Globus pallidus (tissue), 1 donor: ENCODE measurements at places on chromosomes 7 and 10.
A peak's percentile ranks its signal among the peaks of the same experiment; 100 is the strongest.

GRCh38 chr10:127737563-127738511, 852 bp downstream of the FOXI2 start:
- no peak for DNase-seq

DNA sequence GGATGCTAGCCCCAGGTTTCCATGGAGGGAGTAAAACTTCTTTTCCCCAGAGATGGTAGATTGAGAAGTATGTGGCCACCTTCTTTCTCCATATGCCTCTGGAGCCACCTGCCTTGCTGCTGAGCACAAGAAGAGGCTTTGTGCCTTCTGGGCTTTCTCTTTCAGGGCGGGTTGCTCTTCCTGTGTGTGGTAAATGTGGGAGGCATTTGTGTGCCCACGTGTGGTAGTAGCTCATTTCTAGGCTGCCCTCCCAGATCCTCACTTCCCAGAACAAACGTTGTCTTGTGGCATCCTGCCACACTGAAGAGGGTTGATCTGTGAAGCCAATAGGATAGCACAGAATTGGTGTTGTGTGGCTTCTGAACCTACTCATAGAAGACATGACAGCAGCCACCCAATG, 342.0 kb upstream of the PODXL start:
- DNase-seq = no peak

GRCh38 chr7:124893140-124893827, 36.3 kb downstream of the POT1 start:
- no peak for DNase-seq

- DNase-seq = no peak
Measured at GRCh38 chr7:1160670-1161021, 650 bp upstream of the ZFAND2A start.

GRCh38 chr10:71696628-71697326, 22.8 kb downstream of the C10orf105 start:
- no peak for DNase-seq

DNA sequence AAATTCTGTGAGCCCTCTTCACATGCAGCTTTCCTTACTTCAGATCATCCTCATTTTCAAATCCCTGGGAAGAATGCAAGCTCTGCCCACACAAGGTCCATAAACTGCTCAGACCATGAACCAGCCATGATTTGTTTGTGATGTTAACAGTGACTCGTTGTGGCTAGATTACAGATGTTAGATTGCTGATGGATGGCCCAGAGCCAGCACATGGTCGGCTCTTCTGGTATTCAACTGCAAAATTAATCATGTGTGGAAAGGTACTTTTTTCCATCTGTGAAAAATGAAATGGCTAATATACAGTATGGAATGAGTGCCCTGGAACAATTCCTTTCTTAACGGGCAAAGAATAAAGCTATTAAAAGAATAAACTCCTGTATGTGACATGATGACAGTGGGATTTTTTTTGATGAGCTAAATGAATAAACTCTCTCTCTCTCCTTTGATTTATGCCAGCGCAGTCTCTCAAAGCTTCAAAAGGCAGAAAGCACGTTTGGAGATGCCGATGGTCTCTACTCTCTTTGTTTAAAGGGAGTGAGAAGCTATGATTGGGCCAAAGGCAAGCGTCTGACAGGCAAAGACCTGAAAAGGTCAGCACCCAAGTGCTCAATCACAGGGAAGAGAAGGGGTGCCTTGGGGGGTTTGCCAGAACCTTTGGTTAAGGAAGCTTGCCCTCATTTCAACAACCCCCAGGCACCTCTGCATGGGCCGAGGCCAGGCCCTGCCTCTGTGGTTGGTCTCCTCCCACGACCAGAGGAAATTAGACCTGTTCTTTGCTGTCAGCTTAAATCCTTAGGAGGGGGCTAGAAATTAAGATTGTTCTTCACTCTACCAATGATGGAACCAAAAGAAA, 444.0 kb upstream of the NFE2L3 start:
- DNase-seq = no peak

DNA sequence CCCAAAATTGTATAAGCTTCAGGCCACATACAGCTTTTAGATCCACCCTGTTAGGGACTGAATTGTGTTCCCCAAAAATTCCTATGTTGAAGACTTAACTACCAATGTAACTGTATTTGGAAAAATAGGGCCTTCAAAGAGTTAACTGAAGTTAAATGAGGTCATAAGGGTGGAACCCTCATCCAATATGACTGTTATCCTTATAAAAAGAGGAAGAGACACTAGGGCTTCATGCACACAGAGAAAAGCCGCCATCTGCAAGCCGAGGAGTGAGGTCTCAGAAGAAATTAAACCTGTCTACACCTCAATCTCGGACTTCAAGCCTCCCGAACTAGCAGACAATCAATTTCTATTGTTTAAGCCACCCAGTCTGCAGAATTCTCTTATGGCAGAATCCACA, 317.9 kb upstream of the NFE2L3 start:
- no peak for DNase-seq

GRCh38 chr10:15451137-15452094, 80.3 kb upstream of the FAM171A1 start:
- DNase-seq = no peak

DNA sequence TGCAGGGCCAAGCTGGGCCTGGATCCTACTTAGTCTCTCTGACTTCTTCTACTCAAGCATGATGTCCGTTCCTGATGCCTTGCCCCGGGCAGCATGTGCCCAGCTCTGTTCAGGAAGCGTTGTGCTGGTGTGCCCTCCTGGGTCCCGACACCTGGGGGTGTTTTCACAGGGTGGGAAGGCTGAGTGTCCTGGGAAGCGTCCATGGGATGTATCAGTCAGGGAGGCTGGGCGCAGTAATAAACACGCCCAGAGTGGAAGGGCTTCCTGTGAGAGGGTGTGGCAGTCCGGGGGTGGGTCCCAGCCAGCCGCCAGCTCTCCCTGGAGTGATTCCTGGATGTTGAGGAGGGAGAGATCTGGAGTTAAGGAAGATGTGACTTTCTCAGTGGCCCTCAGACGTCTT, 29.0 kb downstream of the FOXK1 start:
- DNase-seq = no peak

- DNase-seq = no peak
Measured at GRCh38 chr10:6045314-6045848, 16.8 kb downstream of the IL2RA start.

GRCh38 chr10:48478469-48478868, 126.4 kb downstream of the ARHGAP22 start:
- no peak for DNase-seq

DNA sequence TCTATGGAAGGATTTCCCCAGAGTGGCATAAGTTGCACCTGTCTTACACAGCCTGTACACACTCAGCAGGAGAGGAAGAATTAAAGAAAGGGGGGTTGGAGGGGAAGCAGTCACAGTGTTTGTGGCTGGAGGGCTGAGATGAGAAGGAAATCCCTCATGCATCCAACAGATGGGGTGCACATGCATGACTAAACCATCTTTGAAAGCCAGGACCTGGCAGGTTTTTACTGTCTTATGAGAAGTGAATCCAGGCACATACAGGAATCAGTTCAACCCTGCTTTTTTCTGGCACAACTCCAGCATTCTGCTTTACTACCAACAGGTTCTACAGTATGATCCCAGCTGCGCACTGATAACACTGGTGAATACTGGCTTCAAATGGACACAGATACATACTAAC, 107.7 kb downstream of the CACNA2D1 start:
- no peak for DNase-seq

- DNase-seq = no peak
Measured at GRCh38 chr7:34091321-34091917, 186.1 kb downstream of the BMPER start.

- no peak for DNase-seq
Measured at GRCh38 chr7:55174456-55174855, 155.6 kb downstream of the EGFR start.

- DNase-seq = peak; percentile 72
Measured at GRCh38 chr7:2451171-2452073, 24.8 kb downstream of the GRIFIN start.

- DNase-seq = no peak
Measured at GRCh38 chr7:17274551-17275245, 23.8 kb upstream of the AHR start.

GRCh38 chr10:37654466-37654865, 202.9 kb downstream of the ZNF248 start:
- DNase-seq = no peak

GRCh38 chr10:3869036-3869435, 84.0 kb upstream of the KLF6 start:
- no peak for DNase-seq

GRCh38 chr7:83643739-83644138, 5.2 kb downstream of the SEMA3E start:
- no peak for DNase-seq

GRCh38 chr7:128948312-128948973, 10.7 kb downstream of the IRF5 start:
- DNase-seq = no peak

- no peak for DNase-seq
Measured at GRCh38 chr7:24866004-24866615, 108.8 kb upstream of the GSDME start.

DNA sequence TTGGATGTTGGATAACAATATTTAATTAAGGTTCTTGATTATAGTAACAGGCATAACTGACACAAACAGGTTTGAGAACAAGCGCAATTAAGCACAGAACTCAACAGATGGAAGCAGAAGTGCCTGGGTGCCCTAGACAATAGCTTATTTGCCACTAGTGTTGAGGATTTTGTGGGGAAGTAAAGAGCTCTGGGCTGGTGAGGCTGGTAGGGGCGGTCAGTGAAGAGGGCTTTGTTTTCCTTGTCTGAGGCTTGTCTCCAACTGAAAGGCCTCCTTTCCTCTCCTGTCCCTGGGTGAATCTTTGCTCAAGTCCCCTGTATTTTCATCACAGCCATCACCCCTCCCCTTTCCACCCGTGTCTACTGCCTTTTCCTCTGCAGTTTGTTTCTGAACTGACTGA, 104.6 kb downstream of the KAT6B start:
- DNase-seq = peak; percentile 76

GRCh38 chr10:12556039-12556438, 206.7 kb downstream of the CAMK1D start:
- no peak for DNase-seq

GRCh38 chr7:79282070-79282694, 171.3 kb downstream of the MAGI2 start:
- peak; percentile 74 for DNase-seq

DNA sequence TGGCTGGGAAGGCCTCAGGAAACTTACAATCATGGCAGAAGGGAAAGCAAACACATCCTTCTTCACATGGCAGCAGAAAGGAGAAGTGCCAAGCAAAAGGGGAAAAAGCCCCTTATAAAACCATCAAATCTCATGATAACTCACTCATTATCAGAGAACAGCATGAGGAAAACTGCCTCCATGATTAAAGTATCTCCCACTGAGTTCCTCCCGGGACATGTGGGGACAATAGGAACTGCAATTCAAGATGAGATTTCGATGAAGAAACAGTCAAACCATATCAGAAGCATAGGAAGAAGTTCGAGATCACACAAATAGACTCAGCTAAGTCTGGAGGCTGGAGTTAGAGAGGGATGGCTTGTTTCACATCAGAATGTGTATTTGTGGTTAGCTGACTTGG, 869.4 kb upstream of the PHF14 start:
- DNase-seq = no peak

GRCh38 chr10:91632671-91633550, at the start of gene PPP1R3C:
Gene PPP1R3C (minus strand): TSS chr10:91633071. CDS start chr10:91632969, 102 bp downstream.
- DNase-seq = peak; percentile 92

DNA sequence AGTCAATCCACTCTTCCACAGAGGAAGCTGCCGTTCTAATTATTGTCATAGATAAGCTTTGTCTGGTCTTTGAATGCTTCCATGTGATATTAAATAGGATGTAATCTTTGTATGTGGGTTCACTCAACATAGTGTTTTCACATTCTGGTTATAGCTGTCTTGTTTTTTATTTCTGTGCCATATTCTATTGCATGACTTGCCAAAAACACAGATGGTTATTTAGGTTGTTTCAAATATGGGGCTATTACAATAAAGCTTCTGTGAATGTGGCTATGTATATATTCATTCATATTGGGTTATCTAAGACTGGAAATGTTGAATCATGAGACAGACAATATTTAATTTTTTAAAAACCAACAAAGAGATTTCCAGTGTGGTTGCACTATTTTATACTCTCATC, 1109.3 kb upstream of the LRRTM3 start:
- DNase-seq = no peak

DNA sequence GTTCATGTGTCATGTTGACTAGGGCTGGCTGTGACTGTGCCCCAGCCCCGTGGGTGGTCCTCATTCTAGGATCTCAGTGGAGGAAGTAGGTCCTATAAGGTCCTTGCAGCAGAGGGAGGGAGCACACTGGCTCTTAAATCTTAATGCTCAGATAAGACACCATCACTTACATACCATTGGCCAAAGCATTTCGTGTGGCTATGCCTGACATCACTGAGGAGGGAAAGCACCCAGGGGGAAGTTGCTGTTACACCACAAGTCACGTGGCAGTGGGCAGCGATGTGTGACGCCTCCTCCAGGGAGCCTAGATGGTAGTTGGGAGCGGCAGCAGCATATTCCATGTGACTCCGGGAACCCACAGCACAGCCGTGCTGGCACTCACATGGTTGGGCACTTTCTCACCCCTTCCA, 224.7 kb upstream of the SH2B2 start:
- no peak for DNase-seq

- DNase-seq = no peak
Measured at GRCh38 chr10:101639141-101639900, 51.2 kb downstream of the DPCD start.

GRCh38 chr10:71006506-71006905, 118.1 kb upstream of the PCBD1 start:
- no peak for DNase-seq

DNA sequence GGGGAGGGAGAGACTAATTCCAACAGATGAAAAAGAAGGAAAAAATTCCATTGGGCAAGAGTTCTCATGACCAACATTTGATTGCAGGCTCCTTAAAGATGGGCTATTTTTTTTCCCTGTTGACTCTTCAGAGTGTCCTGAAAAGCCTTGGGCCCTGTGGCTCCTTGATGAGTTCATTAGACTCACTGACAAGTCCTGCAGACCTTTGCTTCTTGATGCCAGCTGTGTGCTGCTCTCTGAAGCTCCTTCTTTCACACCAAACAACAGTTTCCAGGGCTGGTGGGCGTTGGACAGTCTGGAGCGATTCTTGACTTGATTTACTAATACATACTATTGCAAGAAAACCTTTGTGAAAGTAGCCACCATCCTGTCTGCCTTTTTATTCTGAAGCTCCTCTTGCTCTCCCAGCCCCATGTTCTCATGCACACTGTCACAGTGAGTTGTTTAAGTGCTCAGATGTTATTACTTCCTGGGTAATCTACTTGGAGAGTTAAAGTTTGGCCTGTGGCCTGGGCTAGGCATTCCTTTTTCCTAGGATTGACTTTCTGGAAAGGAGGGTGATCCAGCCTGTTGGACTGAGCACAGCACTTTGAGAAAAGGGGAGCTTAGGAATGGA, 250.3 kb downstream of the PTEN start:
- DNase-seq = no peak

- DNase-seq = no peak
Measured at GRCh38 chr10:63627396-63627795, 106.2 kb downstream of the REEP3 start.

DNA sequence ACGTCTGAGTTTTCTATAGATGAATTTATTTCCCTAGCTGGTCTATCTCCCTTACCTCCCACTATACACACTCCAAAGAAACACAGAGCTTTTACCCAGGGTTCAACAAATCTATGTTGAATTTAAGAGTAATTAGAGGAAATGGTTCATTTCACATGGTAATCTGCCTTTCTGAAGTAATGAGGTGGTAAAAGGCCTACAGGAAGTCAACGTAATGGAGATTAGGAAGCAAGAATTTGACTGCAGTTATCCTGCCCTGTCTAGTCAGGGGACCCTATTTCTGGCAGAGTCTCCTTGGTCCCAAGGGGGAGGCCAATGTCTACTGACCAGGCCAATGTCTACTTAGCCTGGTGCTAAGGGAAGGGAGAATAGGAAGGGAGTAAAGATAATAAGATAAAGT, 21.4 kb upstream of the SIRT1 start:
- no peak for DNase-seq
